ENCODE measurements at places on chromosomes 3 and 15.
A peak's percentile ranks its signal among the peaks of the same experiment; 100 is the strongest.

DNA sequence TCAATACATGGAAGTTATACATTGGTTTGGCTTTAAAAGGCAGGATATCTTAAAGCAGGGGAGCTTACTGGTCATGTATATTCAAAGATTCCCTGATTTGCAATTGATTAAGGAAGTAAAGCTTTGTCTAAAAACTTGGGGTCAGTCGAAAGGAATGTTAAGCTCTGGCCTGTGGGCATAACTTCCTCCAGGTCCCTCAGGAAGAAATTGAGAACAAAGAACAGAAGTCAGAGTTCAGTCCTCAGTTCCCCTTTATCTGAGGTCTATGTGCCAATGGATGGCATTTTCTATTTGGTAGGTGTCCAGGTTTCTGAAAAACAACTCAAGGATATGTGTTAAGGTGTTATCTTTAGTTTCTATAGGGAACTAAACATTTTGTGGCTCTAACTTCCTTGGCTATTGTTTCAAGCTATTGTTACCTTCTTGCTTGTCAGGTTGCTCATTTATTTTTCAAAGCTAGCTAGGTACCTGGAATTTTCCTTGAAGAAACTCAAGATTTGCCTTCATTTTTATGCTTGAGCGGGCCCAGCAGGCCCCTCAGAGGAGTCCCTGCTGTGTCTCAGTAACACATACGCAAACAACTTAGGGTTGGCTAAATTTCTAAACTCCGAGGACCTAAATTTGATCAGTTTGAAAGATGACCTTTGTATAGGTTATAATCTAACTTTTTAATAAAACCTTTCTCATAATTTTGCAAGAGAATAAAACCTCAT, 135.0 kb upstream of the UBE2E2 start:
- DNase-seq: no peak

- peak; percentile 20 for DNase-seq
These were observed 192.9 kb upstream of the CADPS start for GRCh38 chr3:63067999-63068645.

DNA sequence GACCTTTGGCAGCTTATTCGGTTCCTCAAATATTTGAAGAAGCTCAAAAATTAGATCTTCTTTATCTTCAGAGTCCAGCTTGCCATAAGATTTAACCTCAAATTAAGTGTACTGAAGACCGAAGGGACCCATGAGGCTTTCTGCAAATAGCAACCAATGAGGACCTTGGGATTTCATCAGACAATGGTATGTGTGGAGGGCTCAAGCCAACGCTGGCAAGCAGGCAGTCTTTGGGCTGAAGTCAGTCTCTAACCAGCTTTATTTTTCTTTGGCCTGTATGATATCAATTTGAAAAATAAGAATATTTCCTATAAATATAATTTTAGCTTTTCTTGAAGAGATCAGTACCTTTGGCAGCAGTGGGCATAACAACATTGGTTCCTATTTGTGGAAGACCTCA, 692.7 kb downstream of the MCTP2 start:
- DNase-seq: no peak

GRCh38 chr3:126472277-126473006, 3.2 kb downstream of the ZXDC start:
- DNase-seq: no peak

DNA sequence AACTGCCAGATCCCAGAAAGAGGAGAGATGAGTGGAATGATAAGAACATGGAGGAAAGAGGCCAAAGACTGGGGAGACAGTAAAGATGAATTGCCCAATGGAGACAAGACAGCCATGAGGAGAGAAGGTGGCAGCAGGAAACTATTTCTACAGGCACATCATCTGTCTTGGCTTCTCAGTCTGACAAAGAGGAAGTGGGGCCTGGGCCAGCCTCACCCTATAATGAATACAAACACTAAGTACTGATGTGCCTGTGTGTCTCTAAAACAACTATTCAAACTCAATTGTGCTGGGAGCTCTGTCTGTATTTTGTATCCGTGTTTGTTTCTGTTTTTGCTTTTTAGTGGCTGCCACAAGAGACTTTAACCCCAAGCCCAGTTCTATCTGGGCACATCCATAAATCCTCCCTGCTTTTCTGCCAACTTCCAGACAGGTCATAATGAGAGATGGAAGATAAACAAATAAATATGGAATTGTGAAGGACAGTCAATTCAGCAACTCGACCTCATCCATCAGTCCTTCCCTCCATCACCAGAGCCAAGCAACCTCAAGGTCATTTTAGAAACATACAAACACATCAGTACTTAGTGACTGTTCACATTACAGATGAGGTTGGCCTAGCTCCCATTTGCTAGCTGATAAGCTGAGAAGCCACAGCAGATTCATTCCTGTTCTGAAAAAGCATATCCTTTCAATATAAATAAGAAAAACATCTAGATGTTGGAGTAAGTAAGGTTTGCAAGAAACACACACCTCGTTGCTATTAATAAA, 116.7 kb downstream of the CADPS start:
- no peak for DNase-seq

DNA sequence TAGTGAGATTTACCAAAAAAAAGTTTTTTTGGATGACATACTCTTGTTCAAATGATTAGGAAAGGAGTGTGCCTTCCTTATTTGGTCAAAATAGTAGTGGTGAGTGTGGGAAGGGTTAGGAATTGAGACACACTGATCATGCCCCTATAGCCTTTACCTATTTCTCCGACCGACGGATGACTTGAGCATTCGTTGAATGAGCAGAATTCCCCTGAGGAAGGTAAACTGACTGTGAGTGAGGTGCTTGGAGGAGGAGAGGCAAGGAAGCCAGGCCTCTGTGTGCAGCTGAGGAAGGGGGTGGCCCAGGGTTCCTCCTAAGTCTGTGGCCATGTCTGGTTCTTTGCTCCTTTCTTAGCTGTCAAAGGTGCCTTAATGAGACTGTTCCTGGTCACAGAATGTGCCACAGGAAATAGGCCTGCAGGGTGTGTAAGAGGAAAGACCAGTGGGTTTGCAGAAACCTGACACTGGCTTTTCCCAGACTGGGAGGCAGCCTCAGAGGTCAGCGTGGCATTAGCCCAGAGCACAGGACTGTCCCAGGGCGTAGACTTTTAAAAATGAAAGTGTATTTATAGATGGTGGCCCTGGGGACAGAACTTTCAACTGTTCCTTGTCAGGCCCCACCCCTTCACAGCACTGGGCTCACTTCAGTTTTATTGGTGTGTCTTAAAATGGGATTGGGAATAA, 307.7 kb upstream of the C2CD4B start:
- no peak for DNase-seq

DNA sequence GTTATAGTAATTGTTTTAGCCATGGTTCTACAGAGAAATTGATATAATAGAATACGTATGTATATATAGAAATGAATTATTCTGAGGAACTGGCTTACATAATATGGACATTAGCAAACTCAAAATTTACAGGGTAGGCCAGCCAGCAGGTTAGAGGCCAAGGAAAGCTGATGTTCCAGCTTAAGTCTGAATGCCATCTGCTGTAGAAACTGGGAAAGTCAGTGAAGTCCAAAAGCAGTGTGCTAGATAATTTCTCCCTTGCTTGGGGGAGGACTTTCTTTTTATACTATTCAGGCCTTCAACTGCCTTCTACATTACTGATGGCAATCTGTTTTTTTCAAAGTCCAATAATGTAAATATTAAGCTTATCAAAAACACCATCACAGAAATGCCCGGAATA, 1174.7 kb downstream of the ZPLD1 start:
- no peak for DNase-seq

GRCh38 chr3:10432156-10432845, 73.1 kb downstream of the ATP2B2 start:
- no peak for DNase-seq

GRCh38 chr3:56747150-56747549, 54.6 kb downstream of the ARHGEF3 start:
- no peak for DNase-seq

DNA sequence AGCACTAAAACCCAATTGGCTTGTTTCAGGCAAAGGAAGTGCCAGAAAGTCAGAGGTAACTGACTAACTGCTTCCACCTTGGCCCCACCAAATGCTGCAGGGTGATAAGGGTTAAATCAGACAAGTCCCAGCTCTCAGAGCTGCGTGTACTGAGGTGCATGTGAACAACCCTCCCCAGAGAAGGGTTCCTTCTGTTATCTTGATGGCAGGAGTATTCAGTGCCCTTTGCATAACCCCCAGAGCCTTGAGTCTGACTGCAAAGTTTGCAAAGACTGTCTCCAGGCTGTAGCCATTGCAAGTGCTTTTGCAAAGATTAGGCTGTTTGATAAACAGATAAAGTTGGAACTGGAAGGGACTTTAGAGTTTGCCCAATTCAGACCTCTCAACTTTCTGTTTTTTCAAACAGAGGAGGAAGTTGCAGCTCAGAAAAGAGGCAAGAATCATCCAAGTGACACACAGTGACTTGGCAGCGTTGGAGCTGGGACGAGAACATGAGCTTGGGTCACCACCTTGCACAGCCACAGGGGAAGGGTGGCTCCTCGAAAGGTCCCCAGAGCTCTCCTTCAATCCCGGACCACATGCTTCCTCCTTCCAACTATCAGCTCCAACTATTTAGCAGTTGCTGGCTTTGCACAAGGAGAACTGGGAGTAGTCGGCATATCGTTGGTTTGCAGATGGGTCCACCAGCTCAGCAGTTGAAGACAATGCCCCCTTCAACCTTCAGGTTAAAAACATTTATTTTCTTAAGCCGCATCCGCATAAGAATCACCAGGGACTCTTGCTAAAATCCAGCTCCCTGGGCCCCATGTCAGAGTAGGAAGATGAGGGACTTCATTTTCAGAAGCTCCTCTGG, 224.8 kb upstream of the HES1 start:
- DNase-seq: no peak

DNA sequence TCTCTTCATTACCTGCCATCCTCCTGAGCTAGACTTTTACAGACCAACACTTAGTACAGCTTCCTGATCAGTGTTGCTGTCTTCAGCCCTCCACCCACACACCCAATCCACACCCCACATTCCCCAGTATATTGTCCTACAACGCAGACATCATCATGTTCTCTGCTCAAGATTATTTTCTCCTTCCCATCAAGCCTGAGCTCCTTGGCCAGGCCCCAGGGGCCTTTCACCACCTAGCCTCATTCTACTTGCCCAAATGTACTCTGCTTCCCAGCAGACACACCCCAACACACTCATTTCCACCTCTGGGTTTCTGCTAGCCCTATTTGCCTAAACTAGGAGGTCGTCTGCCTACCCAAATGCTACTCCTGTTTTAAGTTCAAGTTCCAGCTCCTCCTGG, 37.0 kb downstream of the DAPK2 start:
- DNase-seq: no peak

GRCh38 chr3:119181765-119182164, 8.4 kb downstream of the UPK1B start:
- DNase-seq: no peak

GRCh38 chr15:71384501-71384900, 269.2 kb downstream of the THSD4 start:
- no peak for DNase-seq

- no peak for DNase-seq
These were observed 160.1 kb downstream of the RSRC1 start for GRCh38 chr3:158269942-158270341.

DNA sequence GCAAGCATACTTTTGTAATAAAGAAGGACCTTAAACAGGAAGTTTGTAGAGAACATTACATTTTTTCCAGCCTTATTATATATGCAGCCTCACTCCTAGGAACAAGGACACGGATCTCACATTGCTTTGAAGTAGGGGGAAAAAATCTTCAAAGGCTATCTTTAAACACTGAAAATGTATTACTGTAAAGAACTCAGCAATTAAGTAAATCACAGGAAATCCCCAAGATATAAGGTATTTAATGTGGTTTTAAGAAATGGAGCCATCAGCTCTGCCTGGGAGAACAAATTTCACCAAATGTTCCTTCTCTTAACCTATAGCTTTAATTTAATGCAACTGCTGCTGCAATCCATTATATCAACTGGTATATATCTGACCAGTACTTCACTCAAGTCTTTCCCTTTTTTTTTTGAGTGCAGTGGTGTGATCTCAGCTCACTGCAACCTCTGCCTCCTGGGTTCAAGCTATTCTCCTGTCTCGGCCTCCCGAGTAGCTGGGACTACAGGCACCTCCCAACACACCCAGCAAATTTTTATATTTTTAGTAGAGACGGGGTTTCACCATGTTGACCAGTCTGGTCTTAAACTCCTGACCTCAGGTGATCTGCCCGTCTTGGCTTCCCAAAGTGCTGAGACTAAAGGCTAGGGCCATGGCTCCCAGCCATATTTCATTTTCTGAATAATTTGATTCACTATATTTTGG, 2.8 kb downstream of the BTLA start:
- DNase-seq: no peak

GRCh38 chr3:48042071-48042760, 26.0 kb upstream of the MAP4 start:
- DNase-seq: no peak

DNA sequence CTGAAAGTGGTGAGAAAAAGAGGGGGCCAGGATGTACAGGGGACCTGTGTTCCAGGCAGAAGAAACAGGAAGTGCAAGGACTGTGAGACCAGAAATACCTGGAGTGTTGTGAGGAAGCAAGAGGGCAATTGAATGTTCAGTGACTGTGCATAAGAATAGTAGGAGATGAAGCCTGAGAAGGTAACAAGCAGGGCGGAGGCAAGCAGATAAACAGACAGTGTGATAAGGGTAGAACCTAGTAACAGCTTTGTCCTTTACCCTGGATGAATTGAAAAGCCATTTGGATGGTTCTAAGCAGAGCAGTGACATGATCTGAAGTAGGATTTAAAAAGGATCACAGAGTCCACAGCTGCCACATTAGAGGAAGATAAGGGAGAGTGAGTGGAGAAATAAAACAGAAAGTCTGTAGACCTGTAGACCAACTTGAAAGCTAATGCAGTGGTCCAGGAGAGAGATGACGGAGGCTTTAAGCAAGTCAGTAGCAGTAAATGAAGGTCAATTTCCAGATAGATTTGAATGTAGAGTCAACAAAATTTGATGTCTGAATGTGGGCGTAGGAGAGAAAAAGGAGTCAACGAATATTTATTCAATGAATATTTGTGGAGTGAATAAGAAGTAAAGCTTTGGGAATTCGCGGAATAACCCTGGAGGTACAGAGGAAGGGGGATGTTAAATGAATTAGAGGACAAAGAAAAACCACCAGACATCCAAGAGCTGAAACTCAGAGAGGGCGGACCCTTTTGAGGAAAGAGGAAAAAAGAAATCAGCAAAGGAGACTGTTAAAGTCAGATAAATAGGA, 4.2 kb upstream of the PLOD2 start:
- DNase-seq: no peak

DNA sequence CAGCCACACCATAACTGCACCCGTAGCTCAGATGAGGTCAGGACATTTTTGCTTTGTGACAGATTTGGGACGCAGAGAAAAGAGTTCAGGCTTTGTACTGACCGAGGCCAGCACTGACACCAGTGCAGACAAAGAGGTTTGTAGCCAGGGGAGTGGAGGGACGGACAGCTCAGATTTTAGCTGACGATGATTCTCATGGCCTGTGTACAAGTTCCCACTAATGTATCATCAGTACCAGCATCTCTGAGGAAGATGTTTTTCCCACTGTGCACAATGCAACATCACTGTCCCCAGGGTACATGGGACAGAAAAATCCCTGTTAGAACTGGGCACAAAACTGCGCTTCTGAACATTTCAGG, 112.7 kb downstream of the SLCO3A1 start:
- no peak for DNase-seq

Measured in retina (tissue), 1 donor.